ENCODE measurements at places on chromosomes 11 and 22. TPM values are rescaled to one million over a fixed set of nuclear protein-coding genes. Genes with fewer than 3 reads are reported as not detected.

DNA sequence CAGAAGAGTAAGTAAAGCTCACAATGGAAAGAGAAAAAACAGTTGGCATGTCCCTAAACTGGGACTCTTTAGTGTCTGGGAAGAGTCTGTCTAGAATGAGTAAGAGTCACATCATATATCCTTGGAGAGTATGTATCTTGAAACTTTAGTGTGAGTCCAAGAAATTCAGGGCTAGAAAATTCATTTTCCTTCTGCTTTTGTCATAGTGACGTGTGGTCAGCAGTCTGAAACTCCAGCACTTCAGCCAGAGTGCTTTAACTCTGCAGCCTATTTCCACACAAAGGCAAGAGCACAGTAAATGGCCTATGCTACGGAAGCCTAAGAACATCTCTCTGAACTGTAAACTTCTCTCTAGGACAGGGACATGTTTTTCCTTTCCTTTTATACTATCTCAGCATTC lies 174.1 kb downstream of the FAM181B start:
- no peaks in the 10 kb centered on the region for H3K27me3 ChIP-seq
- H3K4me3 ChIP-seq = no peak overlapping the region
- DNase-seq = no peak
- H3K27ac ChIP-seq = no peak overlapping the region

DNA sequence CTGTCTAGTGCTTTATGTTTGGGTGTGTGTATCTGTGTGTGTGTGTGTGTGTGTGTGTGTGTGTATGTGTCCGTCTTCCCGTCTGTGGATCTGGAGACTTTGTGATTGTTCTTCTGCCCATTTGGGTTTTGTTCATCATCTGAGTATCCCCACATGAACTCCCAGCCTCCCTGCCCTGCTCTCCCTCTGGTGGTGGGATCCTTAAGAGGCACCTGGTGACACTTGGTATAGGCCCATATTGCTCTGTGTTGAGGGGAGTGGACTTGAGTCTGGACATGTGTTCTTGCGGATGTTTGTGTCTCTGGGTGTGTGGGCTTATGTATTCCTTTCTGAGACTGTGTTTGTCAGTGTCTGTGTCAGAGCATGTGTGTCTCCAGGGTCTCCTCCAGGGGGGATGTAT lies 15.3 kb downstream of the RCOR2 start:
- H3K4me1 ChIP-seq = no peaks in the 10 kb centered on the region
- no peaks in the 10 kb centered on the region for H3K27me3 ChIP-seq
- H3K27ac ChIP-seq = no peak overlapping the region
- H3K36me3 ChIP-seq = peaks cover 80% of the 10 kb centered on the region

The CFAP300 gene
- total RNA-seq = 5.1 TPM

- no peaks in the 10 kb centered on the region for H3K27me3 ChIP-seq
- H3K27ac ChIP-seq = peak overlapping the region; percentile 7
- no peak for DNase-seq
- no peaks in the 10 kb centered on the region for H3K36me3 ChIP-seq
- no peaks in the 10 kb centered on the region for H3K4me1 ChIP-seq
- no peak overlapping the region for H3K4me3 ChIP-seq
Observed at GRCh38 chr11:102223859-102224258, 93.4 kb upstream of the BIRC3 start.

The ELF5 gene
- total RNA-seq = not detected

The MMP3 gene
- total RNA-seq = 0.36 TPM

The MUC15 gene
- total RNA-seq = not detected

The GPHA2 gene
- total RNA-seq = not detected

DNA sequence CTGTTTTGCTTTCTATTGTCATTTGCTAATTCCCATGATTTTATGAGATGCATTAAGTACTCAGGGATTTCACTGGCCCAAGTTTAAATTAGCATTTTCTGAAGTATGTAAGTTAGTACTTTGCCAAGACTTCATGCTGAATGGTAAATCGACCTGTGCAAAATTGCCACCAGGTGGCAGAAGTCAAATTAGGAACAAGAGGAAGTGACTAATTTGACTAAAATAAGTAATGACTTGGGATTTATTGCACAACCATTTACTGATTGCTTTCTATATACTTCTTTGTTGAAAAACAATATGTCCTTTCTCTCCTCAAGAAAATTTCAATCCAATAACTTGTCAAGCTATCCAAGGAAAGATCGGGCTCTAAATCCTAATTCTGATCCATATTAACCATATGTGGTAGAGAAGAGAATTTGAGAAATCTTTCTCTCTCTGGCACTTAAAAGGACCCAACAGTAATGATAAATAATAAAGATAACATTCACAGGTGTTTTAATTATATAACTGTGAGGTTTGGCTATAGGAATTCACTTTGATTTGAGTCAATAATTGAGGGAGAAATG lies 253.7 kb upstream of the CHORDC1 start:
- H3K36me3 ChIP-seq = no peaks in the 10 kb centered on the region
- no peak overlapping the region for H3K4me3 ChIP-seq
- H3K27ac ChIP-seq = no peak overlapping the region
- no peaks in the 10 kb centered on the region for H3K27me3 ChIP-seq
- no peak for DNase-seq
- no peaks in the 10 kb centered on the region for H3K4me1 ChIP-seq

GRCh38 chr11:68782711-68783110 lies 31.4 kb upstream of the TESMIN start:
- no peak overlapping the region for H3K4me3 ChIP-seq
- H3K27me3 ChIP-seq = no peaks in the 10 kb centered on the region
- peaks cover 93% of the 10 kb centered on the region for H3K36me3 ChIP-seq
- no peak overlapping the region for H3K27ac ChIP-seq
- no peak for DNase-seq

DNA sequence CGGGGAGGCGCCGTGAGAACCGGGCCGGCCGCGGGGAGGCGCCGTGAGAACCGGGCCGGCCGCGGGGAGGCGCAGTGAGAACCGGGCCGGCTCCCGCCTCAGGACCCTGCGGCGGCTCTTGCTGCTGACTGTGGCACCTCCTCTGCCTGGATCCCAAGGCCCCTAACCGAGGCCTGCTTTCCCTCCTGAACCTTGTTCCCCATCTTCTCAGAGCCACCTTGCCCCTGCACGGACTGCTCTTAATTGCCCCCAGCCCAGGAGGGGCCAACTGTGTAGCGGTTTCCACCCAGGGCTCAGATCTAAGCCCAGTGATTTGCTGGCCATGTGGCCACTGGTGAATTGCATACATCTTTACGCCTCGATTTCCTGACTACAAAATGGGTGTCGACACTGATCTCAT lies 112.2 kb upstream of the B3GAT1 start:
- no peaks in the 10 kb centered on the region for H3K36me3 ChIP-seq
- H3K4me1 ChIP-seq = no peaks in the 10 kb centered on the region
- H3K27ac ChIP-seq = no peak overlapping the region
- H3K4me3 ChIP-seq = no peak overlapping the region

The MS4A4E gene
- total RNA-seq = 11.1 TPM

DNA sequence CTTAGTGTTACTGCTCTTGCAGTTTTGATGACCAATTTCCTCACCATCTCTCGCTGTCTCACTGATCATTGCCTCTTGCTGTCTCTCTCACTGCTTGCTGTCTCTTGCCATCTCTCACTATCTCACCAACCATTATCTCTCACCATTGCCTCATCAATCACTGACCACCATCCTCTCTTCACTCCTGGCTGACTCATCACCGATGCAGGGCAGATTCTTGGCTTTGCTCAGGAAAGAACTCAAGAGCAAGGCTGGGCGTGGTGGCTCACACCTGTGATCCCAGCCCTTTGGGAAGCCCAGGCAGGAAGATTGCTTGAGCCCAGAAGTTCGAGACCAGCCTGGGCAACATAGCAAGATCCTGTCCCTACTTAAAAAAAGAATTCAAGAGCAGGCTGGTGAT lies 66.3 kb upstream of the SYN3 start:
- no peak overlapping the region for H3K4me3 ChIP-seq
- H3K4me1 ChIP-seq = no peaks in the 10 kb centered on the region
- H3K27ac ChIP-seq = no peak overlapping the region

The C22orf31 gene
- total RNA-seq = not detected

DNA sequence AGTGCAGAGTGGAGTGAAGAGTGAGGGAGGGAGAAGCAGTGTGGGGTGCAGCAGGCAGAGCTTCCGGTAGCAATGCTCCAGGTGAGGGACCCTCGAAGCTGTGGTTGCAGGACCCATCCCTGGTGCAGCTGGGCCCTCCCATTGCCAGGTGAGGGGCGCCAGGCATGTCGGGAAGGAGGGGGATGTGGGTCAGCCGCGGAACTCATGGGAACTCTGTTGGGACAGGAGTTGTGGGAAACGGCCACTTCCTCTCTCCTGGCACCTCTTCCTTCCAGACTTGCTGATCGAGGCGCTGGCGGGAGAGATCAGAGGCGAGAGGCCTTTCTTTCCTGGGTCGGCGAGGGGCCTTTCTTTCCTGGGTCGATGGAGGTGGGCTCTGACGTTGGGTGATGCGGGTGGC lies 48.5 kb downstream of the TPCN2 start:
- no peak overlapping the region for H3K27ac ChIP-seq
- H3K4me1 ChIP-seq = peaks cover 16% of the 10 kb centered on the region
- no peak for DNase-seq
- no peaks in the 10 kb centered on the region for H3K27me3 ChIP-seq

GRCh38 chr22:36379593-36380361 lies 8.0 kb downstream of the MYH9 start:
- peak overlapping the region; percentile 100 for H3K27ac ChIP-seq
- peaks cover 94% of the 10 kb centered on the region for H3K4me1 ChIP-seq
- peak overlapping the region; percentile 6 for H3K4me3 ChIP-seq
- DNase-seq = no peak

DNA sequence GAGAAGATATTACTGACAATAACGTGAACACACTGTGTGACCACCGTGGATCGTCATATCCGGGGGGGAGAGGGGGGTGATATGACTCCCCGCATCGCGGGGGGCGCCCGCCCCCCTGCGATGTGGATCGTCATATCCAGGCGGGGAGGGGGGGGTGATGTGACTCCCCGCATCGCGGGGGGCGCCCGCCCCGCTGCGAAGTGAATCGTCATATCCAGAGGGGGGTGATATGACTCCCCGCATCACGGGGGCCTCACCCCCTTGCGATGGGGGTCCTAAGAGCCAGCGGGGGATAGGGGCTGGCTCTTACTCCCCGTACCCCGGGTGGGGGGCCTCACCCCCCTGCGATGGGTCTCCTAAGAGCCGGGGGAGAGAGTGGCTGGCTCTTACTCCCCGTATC lies 19.9 kb downstream of the UNC93B1 start:
- H3K27ac ChIP-seq = no peak overlapping the region
- peak; percentile 35 for DNase-seq
- H3K27me3 ChIP-seq = no peaks in the 10 kb centered on the region
- no peaks in the 10 kb centered on the region for H3K36me3 ChIP-seq
- no peaks in the 10 kb centered on the region for H3K4me1 ChIP-seq

DNA sequence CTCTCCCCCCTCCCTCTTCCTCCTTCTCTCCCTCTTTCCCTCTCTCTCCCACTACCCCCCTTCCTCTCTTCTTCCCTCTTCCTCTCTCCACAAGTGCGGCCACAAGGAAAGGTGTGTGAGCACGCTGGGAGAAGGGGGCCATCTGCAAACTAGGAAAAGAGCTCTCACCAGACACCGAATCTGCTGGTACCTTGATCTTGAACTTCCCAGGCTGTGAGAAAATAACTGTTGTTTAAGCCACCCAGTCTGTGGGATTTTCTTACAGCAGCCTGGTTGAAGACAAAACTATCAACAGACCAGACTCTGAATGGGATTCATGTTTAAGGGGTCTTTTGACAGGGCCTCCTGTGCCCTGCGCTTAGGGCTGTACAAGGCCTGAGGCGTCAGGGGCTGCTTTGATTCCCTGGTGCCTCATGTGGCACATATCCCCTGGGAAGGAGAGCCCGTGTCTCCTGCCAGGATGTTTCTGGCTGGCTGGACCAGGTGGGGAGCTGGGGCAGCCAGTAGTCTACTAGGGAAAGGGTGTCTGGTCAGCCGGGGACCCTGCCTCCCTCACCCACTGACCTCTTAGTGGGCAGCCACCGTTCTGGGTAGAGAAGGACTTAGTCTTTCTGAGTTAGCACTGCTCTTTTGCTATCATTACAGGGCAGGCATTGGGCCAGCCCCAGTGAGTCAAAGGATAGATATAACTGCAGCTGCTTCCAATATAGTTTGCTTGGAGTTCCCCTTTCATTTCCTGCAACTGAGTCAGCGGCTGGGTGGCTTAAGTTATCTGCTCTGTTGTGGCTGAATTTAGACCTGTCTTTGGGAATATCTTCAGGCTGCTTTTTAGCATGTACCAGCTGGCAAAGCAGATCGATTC lies 6.2 kb downstream of the PANX1 start:
- no peak overlapping the region for H3K4me3 ChIP-seq
- H3K27me3 ChIP-seq = no peaks in the 10 kb centered on the region
- no peaks in the 10 kb centered on the region for H3K36me3 ChIP-seq
- H3K4me1 ChIP-seq = peaks cover 64% of the 10 kb centered on the region
- peak overlapping the region; percentile 65 for H3K27ac ChIP-seq

The TMEM191C gene
- total RNA-seq = 0.27 TPM

- DNase-seq = no peak
- no peak overlapping the region for H3K4me3 ChIP-seq
- peaks cover 23% of the 10 kb centered on the region for H3K4me1 ChIP-seq
- no peak overlapping the region for H3K27ac ChIP-seq
- H3K27me3 ChIP-seq = no peaks in the 10 kb centered on the region
- H3K36me3 ChIP-seq = no peaks in the 10 kb centered on the region
Observed at GRCh38 chr11:128415539-128415938, 171.8 kb downstream of the ETS1 start.

The PLEKHA7 gene
- total RNA-seq = 2.9 TPM

- DNase-seq = no peak
- no peak overlapping the region for H3K4me3 ChIP-seq
- H3K4me1 ChIP-seq = no peaks in the 10 kb centered on the region
- H3K27ac ChIP-seq = no peak overlapping the region
Observed at GRCh38 chr11:17978553-17979287, 34.1 kb downstream of the SERGEF start.

GRCh38 chr11:824292-824880 lies 3.3 kb upstream of the CRACR2B start:
- H3K4me3 ChIP-seq = no peak overlapping the region
- H3K27me3 ChIP-seq = peaks cover 60% of the 10 kb centered on the region
- no peak for DNase-seq
- H3K36me3 ChIP-seq = peaks cover 28% of the 10 kb centered on the region
- H3K27ac ChIP-seq = no peak overlapping the region
- H3K4me1 ChIP-seq = peaks cover 52% of the 10 kb centered on the region

DNA sequence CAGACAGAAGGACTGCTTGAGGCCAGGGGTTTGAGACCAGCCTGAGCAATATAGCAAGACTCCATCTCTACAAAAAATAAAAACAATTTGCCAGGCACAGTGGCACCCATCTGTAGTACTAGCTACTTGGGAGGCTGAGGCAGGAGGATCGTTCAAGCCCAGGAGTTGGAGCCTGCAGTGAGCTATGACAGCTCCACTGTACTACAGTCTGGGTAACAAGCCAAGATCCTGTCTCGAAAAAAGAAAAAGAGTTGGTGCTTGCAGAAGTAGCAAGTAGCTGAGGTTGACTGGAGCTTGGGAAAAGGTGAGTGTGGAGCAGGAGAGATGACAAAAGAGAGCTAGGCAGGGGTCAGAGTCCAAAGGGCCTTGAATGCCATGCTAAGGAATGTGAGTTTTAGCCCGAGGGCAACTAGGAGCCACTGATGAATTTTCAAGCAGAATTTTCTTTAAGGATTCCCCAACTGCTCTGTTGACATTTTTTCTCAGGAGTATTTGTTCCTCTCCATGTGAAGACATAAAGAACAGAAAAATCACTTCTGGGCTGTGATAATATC lies 3.1 kb downstream of the AP1B1 start:
- H3K4me3 ChIP-seq = no peak overlapping the region
- no peaks in the 10 kb centered on the region for H3K36me3 ChIP-seq
- no peak for DNase-seq
- H3K27ac ChIP-seq = peak overlapping the region; percentile 18
- H3K27me3 ChIP-seq = no peaks in the 10 kb centered on the region
